ENCODE measurements at places on chromosomes 11 and 22.

- no peak for DNase-seq
Measured at GRCh38 chr11:128365044-128365443, 222.3 kb downstream of the ETS1 start.

DNA sequence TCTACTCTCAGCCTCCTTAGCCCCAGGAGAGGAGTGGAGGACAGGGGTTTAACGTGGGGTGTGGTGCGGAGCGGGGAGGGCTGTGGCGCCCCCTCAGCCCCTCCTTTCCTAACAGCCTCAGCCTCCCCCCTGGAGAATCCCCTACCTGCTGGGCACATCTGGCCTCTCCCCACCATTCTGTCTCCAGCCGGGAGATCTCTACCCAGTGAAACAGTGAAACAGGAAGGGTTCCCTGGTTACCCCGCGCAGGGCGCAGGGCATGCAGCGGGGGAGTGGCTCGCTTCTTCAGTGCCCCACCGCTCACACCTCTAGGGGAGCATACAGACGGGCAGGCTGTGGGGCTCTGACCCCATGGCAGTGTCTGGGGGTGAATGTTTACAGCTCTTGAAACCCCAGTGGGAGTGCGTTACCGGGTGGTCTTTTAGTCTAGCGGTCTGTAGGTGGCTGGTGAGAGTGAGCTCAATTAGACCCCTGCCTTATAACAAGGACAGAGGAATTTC, 54.7 kb upstream of the CCDC188 start:
- DNase-seq = no peak

DNA sequence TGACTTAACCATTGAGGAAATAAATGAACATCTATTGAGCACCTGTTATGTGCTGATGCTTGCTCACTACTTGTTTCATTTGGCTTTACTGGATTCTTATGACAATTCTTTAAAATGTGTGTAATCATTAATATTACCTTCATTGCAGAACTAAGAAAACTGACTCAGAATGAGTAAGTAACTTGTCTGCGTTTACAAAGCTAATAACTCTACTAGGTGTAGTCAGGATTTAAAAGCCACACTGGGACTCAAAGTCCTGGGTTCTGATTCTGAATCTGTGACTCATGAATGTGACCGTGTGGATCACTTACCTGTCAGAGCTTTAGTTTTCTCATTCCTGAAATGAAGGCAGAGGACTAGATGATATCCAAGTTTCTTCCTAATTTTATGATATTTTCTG, 23.4 kb upstream of the KIRREL3 start:
- DNase-seq = no peak

- DNase-seq = no peak
Measured at GRCh38 chr11:118948000-118948399, 8.1 kb upstream of the UPK2 start.

- no peak for DNase-seq
Measured at GRCh38 chr11:9263840-9264315, 1.3 kb downstream of the DENND5A start.

DNA sequence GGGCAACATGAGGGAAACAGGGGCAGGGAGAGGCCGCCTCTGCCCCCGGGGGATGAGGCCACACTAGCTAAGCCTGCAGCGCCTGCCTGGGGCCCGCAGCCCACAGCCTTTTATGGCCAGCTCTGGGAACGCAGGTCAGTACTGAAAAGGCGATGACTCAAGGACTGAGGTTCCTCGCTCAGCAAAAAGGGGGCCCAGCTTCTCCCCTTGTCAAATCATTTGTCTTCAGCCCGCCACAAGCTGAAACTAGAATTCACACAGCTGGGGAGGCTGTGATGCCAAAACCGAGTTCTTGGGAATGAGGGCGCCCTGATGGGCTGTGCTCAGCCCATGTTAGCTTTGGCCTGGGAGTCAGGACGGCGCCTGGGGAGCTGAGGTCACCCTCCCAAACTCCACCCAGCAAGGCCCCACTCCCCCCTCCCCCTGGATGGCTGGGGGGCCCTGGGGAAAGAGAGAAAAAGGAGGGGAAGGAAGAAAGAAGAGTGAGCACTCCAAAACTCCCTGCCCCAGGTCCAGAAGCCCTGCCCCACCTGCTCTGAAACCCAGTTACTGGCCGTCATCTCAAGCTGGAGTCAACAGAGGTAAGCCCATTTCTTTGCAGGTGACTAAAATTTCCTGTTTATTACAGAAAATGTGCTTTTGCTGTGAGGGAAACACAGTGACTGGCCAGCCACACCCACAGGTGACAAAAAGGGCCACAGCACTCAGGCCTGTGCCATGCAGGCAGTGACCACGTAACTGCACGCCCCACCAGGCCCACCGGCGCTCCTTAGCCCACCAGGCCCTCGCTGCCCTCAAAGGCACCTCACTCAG, 13.7 kb downstream of the EHD1 start:
- DNase-seq = no peak

DNA sequence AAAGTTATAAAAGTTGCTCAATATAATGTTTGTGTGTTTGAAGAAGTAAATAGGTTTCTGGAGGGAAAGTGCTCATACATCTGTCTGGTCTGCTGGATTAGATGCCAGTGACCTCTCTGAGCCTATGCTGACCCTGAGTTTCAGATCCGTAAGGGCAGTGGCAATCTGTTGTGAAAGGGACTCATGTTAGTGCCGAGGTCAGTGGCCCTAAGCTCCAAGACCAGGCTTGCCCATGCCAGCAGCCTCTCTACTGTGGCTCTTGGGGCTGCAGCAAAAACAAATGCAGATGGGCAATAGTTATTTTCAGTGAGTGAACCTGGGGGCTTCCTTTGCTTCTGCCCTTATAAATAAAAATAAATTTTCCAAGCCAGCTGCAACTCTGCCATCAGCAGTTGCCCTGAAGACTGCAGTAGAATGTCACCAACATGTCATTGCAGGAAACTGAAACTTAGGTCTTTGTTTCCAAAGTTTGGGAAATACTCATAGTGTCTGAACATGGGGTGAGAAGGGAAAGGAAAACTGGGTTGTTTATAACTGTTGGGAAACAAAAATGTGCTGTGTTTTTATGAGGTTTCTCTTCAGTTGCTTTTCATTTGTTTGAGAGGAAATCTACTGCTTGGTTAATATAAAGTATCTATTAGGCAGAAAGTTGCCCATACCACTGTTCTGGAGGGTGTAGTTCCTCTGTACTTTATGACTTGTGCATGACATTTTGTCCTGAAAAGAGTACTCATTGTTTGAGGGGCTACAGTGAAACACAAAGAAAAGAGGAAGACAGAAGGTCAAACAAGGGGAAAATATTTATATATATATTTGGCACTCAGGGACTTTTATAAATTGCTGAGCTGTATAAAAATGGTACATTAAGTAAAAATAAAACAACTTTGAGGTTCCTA, 9.5 kb upstream of the MS4A4E start:
- DNase-seq = no peak

DNA sequence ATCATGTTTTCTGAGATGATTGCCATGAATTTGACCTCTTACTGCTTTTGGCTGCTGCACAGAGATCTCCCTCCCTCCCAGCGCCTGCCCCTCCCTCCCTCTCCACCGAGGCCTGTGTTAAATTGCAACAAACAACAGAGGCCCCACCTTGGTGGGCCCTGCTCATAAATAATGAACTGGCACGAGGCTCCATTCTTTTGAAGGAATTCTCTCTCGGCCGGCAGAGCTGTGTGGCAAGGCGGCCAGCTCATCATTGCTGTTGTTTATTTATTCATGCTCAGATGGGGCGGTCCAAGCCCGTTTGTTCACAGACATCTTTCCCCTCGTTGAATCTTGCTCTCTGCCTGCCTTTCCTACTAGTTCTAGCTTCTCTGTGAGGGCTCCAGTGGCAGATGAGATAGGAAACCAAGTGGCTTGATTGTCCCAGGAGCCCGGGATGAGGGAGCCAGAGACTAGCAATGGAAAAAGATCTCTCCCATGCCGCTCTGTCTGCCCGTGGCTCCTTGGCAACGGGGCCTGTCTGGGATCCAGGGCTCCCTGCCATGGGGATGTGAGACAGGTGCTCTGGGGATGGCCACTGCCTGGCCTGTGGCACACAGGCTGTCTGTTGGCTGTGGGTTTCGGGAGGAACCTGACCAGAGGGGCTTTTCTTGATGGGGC, 192.6 kb downstream of the DSCAML1 start:
- DNase-seq = no peak

- no peak for DNase-seq
Measured at GRCh38 chr11:10694486-10695239, 1.1 kb upstream of the IRAG1 start.

GRCh38 chr11:103164093-103164796, 55.0 kb downstream of the DYNC2H1 start:
- no peak for DNase-seq

DNA sequence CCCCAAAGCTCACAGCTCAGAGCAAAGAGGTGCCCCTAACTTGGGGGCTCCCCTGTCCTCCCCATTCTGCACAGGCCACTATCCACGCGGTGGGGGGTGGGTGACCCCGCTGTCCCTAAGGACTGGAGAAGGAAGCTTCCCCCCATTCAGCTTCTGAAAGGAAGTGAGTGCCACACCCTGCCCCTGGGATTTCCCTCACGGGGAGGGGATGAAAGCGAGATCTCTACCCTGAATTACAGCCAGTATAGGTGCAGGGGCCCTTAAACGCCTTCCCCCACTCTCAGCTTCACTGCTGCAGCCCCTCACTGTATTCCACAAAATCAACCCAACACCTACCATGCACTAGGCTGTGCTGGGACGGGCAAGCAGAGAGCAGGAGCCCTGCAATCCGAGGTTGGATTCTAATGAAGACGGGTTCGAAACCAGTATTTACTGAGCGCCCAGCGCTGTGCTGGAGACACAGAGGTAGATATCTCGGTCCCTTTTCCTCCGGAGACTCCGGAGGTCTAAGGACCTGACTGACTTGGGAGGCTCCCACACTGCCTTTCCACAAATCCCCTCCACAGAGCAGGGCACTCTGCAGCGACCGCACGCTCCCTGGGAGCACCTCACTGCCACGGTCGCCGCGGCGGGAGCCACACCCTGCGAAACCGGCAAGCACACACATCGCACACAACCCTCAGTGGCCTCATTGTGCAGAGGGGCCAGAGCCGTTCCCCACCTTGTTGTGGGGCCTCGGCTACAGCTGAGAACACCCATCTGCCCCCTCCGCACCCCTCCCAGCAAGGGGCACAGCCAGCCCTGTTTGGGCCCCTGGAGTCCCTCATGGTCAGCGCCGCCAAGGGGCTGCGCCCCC, 1.8 kb downstream of the AHNAK start:
- no peak for DNase-seq

GRCh38 chr11:85165819-85166218, 461.3 kb downstream of the DLG2 start:
- no peak for DNase-seq

- DNase-seq = no peak
Measured at GRCh38 chr22:46033256-46034200, 56.6 kb upstream of the WNT7B start.

- no peak for DNase-seq
Measured at GRCh38 chr22:22798716-22799115, 88.9 kb upstream of the IGLL5 start.

GRCh38 chr22:35918456-35918855, 110.2 kb downstream of the RBFOX2 start:
- no peak for DNase-seq

DNA sequence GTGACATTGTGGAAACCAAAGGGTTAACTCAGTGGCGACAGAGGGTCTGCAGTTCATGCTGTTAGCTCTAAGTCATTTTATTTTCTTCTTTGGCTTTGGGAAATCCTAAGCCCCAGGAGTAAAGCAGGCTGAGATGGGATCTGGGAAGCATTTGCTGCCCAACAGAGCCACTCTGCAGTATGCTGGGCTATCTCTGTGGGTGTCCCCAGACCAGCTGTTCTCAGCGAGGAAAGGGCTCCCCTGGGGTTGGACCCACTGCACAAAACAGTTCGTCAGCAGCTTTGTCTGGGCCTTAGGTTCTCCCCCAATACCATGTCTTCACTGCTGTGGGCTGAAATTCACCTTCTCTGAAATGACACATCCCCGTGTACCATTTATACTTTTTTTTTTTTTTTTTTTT, 34.0 kb downstream of the KREMEN1 start:
- DNase-seq = no peak

DNA sequence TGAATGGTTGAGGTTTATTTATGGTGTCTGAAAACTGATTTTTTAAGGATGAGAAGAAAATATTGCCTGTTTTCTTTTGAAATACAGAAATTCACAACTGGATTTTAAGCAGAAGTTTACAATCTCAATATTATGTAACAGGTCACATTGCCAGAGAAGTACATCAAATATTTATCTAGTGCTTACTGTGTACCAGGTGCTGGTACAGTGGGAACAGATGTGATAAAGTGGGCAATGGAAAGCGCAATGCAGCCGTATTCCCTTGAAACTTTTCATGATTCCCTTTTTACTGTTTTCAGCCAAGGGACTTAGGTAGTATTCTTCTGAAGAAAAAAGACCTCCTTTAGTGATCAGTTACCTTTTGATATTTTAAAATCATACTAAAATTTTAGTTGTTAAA, 49.6 kb downstream of the TTC17 start:
- DNase-seq = no peak

DNA sequence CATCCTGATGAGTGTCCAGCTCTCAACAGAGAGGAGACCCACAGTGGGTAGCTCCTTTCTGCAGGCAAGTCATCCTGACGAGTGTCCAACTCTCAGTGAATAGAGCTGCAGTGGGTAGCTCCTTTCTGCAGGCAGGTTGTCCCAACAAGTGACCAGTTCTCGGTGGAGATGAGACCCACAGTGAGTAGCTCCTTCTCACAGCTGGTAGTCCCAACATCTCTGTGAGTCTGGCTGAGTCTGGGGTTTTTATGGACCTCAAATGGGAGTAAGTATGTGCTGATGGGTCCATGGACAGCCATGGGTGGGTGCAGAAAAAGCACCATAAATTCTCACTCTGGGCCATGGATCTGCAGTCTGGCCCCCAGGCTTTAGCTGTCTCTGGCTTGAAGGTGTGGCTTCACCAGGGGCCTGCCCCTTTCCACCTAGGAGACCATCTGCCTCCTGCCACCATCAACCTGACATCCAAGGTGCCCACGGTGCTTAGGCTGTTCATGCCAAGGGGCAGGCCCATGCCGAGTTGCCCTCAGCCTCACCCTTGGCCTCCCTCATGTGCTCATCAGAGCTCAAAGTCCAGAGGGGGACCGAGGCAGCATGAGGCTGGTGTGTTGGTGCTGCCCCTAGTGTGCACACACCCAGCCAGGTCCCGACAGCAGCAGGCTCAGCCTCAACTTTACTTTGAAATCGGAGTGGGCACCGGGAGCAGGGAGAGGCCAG, 15.3 kb downstream of the NPAT start:
- no peak for DNase-seq

DNA sequence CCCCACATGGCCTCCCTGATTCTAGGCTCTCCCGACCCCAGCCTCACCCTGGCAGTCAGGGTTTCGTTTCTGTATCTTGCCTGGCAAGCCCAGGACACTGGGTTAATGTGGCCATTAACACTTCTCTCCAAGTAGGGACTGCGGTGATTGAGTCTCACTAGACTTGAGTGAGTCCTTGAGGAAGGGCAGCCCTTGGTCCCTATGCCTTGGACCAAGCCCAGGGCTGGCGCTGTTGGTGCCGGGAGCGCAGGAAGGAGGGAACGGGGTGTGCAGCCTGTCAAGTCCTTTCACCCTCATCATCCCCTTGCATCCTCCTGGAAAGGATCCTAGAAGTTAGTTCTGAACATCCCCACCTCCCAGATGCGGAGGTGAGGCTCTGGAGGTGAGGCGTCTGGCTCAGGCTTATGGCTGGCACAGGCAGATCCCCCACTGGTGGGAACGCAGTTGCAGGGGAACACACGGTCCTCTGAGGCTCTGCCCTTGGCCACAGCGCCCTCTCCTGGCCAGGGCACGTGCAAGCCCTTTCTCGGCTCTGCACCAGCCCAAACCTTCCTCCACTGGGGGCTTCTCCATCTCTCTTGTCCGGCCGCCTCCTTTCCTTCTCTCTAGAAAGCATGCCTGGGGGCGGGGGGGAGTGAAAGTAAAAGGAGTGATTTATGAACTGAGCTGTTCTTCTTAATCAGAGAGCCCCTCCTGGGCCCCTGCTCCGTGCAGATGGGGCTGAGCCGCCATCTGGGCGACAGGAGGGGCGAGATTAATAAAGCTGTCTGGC, 56.7 kb downstream of the TP53I11 start:
- DNase-seq = peak; percentile 63

All from NCI-H1048 (cell line).